ENCODE measurements at places on chromosomes 2 and 18. TPM values are rescaled to one million over a fixed set of nuclear protein-coding genes. Genes with fewer than 3 reads are reported as not detected.

The ACOXL gene
- 0.93 TPM for polyA plus RNA-seq

The VWA3B gene
- 0.16 TPM for polyA plus RNA-seq

The OR6B2 gene
- polyA plus RNA-seq, result not detected

The ALKAL2 gene
- 6.7 TPM for polyA plus RNA-seq

The DGKD gene
- polyA plus RNA-seq, result 22.8 TPM

The SP110 gene
- polyA plus RNA-seq, result 25.4 TPM

The TUBA4B gene
- 0.97 TPM for polyA plus RNA-seq

The KIF3C gene
- polyA plus RNA-seq, result 15.0 TPM

The CTAGE1 gene
- not detected for polyA plus RNA-seq

The ANKRD44 gene
- polyA plus RNA-seq, result 9.2 TPM

The ITGAV gene
- polyA plus RNA-seq, result 65.5 TPM

The MC2R gene
- polyA plus RNA-seq, result not detected

The HDHD2 gene
- 62.6 TPM for polyA plus RNA-seq

The GYPC gene
- 57.0 TPM for polyA plus RNA-seq

The RNU2-63P gene
- polyA plus RNA-seq, result not detected

Measured in right renal pelvis (tissue), 4 donors.